ENCODE measurements at places on chromosomes 11 and 22.

DNA sequence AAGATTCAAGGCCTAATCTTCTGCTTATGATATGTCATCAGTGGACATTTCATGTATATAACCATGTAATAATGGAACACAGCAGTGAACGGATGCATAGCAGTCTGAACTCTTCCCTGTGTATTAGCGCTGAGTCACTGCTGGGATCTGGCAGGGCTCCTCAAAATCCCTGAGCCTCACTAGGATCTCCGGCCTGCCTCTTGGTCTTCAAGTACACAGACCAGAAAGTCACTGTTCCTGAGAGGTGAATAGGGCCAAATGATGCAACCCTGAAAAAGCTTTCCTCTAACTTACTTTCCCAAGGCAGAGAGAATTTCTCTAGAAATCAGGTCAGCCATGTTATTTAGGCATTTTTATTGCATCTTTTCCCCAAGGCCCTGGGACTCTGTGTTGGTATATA is 35.0 kb downstream of the POU2AF1 start:
- no peak for DNase-seq

- no peak for DNase-seq
Observed at GRCh38 chr11:75497788-75498409, 27.8 kb downstream of the GDPD5 start.

- no peak for DNase-seq
Observed at GRCh38 chr22:46854125-46854870, 91.8 kb downstream of the TBC1D22A start.

DNA sequence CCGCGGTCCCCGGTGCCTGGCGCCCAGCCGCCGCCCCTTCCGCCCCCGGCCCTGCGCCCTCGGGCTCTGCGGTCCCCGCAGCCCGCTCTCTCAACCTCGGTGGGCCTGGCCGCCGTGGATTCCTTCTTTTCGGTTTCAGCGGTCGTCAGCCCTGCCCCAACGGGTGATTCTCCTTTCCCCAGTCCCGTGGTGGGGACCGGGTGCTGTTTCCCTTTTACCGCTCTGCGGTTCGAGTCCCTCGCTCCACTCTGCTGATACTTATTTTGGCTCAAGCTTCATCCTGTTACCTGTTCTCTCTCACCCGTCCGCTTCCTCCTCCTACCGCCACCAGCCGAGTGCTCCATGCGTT is 494 bp downstream of the ZDHHC5 start:
- DNase-seq: no peak

DNA sequence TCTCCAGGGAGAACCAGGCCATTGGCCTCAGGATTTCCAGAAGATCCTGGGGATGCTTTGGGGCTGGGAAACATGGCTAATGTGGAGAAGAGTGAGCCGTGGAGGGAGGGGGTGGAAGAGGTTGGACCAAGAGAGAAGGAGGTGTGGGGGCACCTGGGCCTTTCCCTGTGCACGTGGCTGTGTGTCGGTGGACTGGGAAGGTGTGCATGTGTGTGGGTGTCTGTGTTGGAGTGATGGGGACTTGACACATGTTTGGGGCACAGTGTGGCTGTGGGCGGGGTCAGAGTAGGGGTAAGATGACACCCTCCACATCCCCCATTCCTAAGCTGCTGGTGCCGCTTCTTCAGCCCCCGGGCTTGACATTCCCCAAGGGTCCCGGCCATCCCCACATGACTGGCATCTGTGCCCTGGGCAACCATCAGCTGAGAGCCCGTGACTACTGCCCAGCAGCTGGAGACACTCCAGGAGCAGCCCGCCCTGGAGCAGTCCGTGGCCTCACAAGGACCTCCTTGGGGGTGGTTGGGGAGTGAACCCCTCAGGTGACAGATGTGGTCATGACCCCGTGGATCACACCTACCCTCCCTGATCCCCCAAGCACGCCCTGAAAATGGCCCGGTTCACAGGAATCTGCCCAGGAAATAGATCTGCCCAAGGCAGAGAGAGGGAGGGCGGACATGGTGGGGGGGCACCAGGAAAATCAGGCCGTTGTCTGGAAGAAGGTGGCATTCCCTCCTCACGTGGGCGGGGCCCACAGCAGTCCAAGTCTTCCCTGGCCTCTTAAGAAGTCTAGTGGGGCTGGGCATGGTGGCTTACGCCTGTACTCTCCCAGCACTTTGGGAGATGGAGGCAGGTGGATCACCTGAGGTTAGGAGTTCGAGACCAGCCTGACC is 34.8 kb upstream of the SOX10 start:
- DNase-seq: no peak

DNA sequence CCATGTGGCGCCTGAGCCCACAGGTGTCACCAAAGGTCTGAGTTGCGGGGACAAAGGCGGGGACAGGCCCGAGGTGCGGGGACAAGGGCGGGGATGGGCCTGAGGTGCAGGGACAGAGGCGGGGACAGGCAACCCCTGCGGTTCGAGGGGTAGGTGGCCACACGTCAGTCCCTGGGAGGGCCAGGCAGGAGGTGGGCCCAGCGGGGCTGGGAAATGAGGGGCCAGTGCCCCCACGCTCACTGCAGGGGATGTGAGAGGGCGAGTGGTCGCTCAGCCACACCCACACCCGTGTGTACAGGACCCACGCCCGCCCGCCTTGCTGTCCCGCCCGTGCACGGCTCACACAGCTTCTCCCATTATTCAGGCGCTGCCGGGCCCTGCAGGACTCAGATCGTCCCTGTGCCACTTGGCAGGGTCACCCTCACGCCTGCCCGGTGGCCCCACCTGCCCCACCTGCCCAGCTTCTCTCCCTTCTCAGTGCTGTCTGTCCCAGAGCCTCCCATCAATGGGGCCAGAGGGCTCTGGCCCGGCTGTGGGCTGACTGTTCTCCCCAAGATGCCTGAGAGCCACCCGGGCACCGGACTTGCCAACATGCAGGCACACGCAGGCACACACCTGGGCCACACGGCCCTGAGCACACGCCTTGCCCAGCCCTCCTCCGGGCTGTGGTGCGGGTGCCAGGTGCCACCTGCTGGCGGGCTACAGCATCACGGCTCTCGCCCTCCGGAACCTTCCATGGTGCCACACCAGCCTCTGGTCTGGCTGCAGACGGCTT is 14.2 kb upstream of the MUC6 start:
- no peak for DNase-seq

GRCh38 chr11:30921811-30922210 is 335.7 kb upstream of the MPPED2 start:
- DNase-seq: no peak

DNA sequence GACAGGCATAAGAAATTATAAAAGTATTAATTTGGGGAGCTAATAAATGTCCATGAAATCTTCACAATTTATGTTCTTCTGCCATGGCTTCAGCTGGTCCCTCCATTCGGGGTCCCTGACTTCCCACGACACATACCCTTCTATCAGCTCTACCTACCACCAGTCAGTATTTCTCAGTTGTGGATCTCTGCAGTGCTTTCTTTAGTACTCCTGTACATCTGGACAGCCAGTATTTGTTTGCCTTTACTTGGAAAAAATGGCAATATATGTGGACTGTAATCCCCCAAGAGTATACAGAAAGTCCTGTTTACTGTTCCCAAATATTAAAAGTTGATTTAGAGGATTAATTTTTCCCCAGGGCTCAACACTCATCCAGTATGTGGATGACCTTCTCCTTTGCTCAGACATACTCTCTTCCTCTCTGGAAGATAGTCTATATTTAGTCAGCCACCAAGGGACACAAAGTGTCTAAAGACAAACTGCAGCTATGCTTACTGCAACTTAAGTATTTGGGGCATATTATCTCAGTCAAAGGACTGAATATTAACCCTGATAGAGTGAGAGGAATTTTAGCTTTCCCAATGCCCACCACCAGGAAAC is 7.3 kb upstream of the FDX1 start:
- DNase-seq: no peak

DNA sequence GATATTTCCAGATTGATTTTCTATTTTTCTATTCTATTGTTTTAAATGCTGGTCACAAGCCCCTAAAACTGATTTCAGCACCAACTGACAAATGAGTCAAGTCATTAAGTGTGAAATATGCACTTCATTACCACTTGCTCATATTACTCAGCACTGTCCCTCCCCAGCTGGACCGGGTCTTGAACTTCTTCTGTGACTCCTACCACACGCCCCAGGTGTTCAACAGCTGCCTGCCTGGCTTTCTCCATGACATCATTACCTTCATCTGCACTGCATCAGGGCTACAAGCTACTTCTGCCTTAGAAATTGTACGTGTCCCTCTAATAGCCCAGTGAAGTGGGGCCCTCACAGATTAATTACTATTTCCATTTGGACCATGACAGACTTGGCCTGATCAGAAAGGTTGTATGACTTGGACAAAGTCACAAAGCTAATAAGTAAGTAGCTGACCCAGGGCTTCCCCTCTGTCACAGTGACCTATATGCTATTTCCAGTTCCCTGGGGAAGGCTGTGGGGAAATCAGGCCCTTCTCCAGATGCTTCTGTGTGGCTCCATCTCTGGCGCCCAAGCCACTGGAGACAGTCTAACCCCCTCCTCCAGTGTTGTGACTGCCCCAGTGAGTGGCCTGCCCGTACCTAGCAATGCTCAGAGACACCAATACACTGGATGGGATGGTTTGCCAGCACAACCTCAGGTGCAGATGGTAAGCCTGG is 18.1 kb downstream of the TBC1D10A start:
- no peak for DNase-seq

DNA sequence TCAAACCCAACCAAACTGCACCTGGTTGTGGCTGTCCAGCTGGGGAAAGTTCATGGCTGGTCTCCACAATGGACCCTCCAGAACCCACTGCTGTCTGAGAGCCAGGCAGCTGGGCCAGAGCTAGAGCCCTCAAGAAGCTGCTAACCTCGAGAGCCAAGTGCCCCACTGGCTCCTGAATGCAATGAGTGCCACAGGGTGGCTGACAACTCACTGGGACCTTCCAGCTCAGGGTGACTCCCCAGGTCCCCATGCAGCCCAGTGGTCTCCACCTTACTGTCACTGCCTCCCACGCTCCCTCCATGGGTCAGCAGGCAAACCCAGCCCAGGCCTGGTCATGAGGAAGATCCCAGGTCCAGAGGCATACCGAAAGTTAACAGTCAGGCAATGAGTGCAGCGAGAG is 8.0 kb upstream of the CHST1 start:
- DNase-seq: no peak

GRCh38 chr11:66883016-66883965 is 26.4 kb downstream of the LRFN4 start:
- no peak for DNase-seq

GRCh38 chr11:122600290-122600689 is 55.2 kb upstream of the UBASH3B start:
- no peak for DNase-seq

GRCh38 chr11:92226331-92227229 is 2.0 kb downstream of the FAT3 start:
- DNase-seq: no peak

DNA sequence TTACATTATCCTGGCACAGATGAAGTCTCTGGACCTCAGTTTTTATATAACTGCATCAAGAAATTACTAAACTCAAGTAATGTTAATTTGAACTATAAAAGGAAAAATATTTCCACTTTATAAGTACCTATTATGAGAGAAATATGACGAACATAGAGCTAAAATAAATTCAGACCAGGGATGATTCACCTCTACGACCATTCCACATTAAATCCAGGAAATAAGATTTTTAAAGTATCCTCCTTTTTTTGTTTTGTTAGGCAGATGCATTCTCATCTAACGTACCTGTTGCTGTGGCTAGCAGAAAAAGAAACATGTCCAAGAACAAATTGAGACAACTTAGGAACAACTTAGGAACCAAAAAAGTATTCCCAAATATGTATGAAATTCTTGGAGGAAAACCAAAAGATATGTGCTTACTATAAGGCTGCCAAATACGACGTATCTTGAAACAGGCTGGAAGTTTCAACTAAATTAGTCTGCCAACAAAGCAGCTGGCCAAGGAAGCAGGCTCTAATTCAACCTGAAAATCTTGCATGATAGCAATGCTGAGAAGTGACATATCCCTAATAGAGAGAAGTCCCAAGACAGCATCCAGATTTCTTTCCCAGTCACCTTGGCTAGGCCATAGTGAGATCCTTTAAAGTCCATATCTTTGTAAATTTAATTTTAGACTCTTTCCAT is 15.7 kb downstream of the SPTY2D1 start:
- DNase-seq: no peak

- no peak for DNase-seq
Observed at GRCh38 chr11:62770778-62771143, 435 bp upstream of the TAF6L start.

DNA sequence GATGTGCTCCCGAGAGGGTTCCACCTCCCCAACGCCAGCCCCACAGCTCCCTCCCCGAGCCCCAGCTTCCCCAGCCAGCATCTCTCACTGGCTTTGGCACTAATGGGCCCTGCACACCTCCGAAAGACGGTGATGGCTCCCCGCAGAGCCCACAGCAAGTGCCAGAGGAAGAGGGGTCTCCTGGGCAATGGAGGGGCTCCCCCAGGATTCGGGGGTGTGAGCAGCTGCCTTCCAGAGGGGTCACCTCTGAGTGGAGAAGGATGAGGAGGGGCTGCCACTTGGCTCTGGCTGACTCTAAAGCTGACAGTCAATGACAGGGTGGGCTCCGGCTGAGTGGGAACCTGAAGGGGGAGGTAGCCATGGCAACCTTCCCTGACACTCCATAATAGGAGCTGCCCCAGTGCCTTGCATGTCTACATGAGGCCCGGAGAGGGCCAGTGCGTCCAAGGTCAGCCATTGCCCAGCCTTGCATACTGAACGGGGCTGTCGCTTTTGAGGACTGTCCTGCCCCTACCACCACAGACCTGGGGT is 98.6 kb upstream of the SYT13 start:
- no peak for DNase-seq

DNA sequence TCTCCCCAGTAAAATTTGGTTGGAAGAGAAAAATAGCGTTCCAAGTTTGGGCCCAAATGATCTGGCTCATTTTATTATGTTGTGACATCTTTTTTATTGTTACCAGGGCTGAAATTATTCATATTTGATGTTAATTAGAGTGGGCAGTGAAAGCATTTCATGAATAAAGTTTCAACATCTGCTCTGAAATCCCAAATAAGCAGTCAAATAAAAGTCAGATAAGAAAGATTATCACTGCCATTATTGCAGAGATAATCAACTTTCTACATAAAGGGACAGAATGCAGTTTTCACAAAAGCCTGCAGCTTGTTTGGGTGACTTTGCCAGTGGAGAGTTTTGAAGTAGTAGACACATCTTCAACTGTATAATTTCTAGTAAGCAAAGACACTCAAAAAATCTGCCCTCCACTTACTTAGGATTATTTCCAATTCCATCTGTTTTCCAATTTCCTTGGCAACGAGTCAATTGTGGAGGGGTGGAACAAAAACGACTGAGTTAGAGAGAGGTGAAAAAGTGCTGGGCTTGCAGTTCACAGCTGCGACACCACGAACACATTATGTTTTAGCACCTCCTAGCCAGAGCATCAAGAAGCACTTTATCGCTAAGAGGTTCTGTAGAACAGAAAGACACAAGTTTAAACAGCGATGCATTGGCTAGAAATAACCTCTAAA is 9.0 kb downstream of the TECTA start:
- no peak for DNase-seq

- no peak for DNase-seq
Observed at GRCh38 chr22:20494978-20495860, at the start of gene KLHL22. Gene KLHL22, minus strand, starts transcription at chr22:20495795. Its CDS starts 6,584 bp downstream, at chr22:20489211.

Data from cortex of kidney (tissue), 1 donor.